G401 (cell line): ENCODE measurements at places on chromosomes 16 and 17. TPM values are rescaled to one million over a fixed set of nuclear protein-coding genes. Genes with fewer than 3 reads are reported as not detected.

Gene MEIOC
- total RNA-seq = not detected in 2 replicates

Gene TTYH2
- 3.4 and 7.6 TPM in 2 replicates for total RNA-seq

Gene MFSD6L
- total RNA-seq = not detected in 2 replicates

Gene PRSS8
- total RNA-seq = 4.6 TPM in 1 of 2 replicates, not detected in the other

Gene TEKT1
- total RNA-seq = not detected in 2 replicates

Gene KRTAP4-9
- total RNA-seq = not detected in 2 replicates

GRCh38 chr16:61590577-61590976, 445.7 kb downstream of the CDH8 start:
- DNase-seq = no peak

- DNase-seq = peak; percentile 93
These were observed 88.7 kb downstream of the AIPL1 start for GRCh38 chr17:6346156-6346786.

- DNase-seq = no peak
These were observed 2.3 kb upstream of the XAF1 start for GRCh38 chr17:6753546-6753945.

- DNase-seq = no peak
These were observed 28.8 kb downstream of the ACTG1 start for GRCh38 chr17:81483862-81484194.

DNA sequence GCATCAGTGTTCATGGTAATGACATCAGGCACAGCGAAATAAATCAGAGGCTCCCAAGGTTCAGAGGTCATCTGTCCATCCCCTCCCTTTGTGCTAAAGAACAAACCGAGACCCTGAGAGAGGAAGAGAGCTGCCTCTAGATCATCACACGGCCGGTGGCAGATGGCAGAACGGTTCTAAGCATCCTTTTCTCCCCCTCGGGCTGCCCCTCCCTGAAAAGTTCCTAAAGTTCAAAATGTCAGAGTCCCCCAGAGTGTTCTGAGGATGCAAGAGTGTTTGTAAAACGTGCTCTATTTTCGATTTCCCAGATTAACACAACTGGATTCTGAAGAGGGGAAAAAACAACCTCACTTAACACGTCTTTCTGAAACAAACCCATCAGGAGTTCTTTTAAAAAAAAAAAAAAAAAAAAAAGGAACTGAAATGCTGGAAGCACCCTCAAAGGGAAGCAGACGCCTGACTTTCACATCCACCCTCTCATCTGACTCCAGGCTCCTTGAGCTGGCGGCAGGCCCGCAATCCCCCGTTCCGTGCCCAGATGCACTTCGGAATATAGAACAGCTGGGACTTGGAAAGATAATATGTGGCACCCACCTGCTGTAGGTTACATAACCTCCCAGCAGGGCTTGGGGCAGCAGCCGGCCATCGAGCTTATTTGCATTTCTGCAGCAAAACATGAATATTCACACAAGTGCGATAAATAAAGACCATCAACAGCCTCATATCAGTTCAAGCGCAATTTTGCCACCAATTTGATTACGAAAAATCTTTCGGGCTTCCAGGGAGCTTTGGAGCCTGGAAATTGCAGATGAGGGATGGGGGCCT, 115.5 kb upstream of the SMURF2 start:
- DNase-seq = peak; percentile 68

- no peak for DNase-seq
These were observed 9.3 kb downstream of the CCDC102A start for GRCh38 chr16:57527027-57527426.

GRCh38 chr17:61997664-61998063, 67.4 kb downstream of the MED13 start:
- DNase-seq = no peak

GRCh38 chr17:14308636-14308964, 7.7 kb downstream of the HS3ST3B1 start:
- peak; percentile 28 for DNase-seq
